ENCODE measurements at places on chromosomes 5 and 9. TPM values are rescaled to one million over a fixed set of nuclear protein-coding genes. Genes with fewer than 3 reads are reported as not detected.

FOXD1 gene
- total RNA-seq, result 0.82 TPM

PROB1 gene
- under 0.01 TPM for total RNA-seq

FAM153A gene
- 2.4 TPM for total RNA-seq

PAPPA gene
- under 0.01 TPM for total RNA-seq

ARID3C gene
- 0.82 TPM for total RNA-seq

BHMT2 gene
- 0.41 TPM for total RNA-seq

MEIKIN gene
- total RNA-seq, result not detected

FOXD4L3 gene
- not detected for total RNA-seq

WNT8A gene
- total RNA-seq, result 0.82 TPM

APBA1 gene
- 24.9 TPM for total RNA-seq
